Dermis blood vessel endothelial cell (primary cell): ENCODE measurements at places on chromosomes 5 and 9. TPM values are rescaled to one million over a fixed set of nuclear protein-coding genes. Genes with fewer than 3 reads are reported as not detected.

- DNase-seq, result no peak
Observed at GRCh38 chr9:84898188-84898587, 228.7 kb downstream of the NTRK2 start.

DNA sequence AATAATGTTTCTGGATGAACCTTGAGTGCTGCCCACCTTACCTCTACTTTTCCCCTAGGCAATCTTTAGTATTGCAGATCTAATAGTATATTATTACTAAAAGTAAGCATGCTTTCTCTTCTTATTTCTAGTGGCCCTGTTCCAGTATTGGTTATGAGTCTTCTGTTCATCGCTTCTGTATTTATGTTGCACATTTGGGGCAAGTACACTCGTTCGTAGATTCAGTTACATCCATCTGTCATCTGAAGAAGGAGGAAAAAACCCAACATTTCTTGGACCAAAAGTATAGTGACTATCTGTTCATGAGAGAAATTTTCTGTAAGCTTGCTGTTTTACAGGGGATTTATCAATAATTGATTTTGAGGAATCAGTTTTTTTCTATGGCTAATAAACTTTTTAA, 8.1 kb downstream of the SEC61B start:
- DNase-seq, result no peak

DNA sequence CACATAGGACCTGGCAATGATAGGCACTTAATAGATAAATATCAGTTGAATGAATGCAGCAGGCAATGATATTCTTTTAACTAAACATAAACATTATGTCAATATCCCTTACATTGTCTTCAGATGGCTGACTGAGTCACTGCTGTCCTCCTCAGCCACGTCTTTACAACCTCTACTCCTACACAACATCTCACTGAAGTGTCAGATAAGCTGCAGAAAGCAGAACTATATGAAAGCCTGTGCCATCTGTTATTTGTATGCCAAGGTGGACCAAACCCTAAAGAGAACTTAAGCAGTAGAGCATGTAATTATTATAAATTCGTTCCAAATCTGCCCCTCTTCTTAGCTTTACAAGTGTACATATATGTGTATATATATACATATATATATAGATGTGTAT, 271.2 kb downstream of the RASEF start:
- DNase-seq, result no peak

DNA sequence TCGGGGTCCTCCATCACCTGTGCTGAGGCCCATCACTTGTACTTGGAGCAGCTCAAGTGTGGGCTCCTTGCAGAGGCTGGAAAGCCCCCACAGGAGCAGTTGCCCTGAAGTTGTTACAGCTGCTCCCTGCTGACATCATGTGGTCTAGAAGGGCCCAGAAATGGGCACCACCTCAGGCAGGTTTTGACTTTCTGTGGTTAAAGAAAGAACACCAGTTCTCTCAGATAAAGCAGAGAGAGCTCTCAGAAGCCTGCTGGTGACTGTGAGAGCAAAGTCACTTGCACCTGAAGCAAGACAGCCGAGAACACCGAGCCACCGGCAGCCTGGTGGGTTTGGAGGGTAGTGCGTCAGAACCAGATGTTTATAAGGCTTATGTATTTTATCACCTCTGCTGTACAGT, 70.4 kb downstream of the MVB12B start:
- DNase-seq, result no peak

- peak; percentile 84 for DNase-seq
Observed at GRCh38 chr5:72624641-72625236, 117.5 kb upstream of the ZNF366 start.

DNA sequence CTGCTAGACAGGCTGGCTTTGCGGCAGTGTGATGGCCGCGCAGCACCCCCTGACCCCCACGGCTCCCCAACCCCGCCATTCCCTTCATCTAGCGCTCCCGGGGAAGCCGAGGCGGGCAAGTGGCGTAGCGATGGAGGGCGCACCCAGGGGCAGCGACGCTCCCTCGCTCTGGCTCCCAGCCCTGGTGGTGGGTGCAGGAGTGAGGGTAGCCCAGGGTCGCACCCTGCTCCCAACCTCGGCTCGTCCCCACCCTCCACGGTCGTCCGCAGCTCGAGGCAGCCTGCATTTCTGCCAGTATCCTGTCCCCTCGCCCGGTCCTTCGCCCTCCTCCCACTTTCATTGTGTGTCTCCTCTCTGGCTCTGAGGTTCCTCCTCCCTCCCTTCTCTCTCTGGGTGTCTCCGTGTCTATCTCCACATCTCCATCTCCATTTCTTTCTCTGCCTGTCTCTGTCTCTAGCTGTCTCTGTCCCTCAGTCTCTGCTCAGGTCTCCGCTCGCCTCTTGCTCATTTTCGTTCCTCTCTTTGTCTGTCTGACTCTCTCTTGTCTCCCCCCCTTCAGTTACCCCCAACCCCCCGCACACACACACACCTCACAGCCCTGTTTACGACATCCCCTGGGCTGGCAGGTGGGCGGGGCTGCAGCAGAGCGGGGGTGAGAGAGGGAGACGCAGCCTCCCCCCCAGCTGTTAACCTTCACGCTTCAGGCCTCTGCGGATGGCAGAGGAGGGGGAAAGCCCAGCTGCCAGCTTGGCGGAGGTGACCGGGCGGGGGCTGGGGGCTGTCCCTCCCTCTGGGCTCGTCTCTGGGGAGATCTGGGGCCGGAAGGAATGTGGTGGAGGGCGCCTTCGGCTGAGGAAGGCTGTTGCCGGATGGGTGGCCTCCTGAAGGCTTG, 48.7 kb upstream of the PSD2 start:
- no peak for DNase-seq

- no peak for DNase-seq
Observed at GRCh38 chr5:31396611-31397295, 135.1 kb downstream of the DROSHA start.

DNA sequence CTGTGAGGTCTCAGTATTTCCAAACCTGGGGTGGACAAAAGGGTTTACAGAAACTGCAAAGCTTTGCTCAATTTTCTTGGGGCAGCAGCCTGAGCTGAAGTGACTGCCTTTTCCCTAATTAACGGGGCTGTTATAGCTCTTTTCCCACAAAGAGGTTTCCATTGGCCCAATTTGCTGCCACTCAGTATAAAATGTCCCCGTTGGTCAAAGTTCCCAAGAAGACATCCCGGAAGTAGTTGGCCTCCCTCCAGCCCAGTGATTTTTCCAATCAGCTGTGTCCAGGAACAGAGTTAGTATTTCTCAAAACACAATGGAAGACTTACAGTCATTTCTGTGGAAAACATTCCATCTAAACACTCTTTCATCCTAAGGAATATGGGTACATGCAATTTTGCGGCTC, 643.6 kb downstream of the ACTL7B start:
- peak; percentile 23 for DNase-seq

- DNase-seq, result no peak
Observed at GRCh38 chr5:124665035-124665434, 81.4 kb downstream of the ZNF608 start.

DNA sequence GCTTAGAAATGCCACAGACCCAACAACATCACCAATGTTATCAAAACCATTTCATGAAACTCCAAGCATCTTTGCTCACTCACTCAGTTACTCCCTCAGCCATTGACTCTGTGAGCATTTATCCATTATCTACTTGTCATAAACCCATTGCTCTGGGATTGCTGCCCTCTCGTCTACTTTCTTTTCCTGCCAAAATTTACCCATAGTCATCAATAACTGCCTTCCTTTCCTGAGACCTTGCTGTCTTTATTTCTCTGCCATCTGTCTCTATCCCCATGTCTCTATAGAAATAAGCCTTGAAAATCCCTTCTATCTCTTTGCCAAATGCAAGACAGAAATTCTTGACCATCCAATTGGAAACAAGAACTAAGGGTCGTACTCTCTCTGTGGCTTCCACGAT, 26.4 kb upstream of the PUM3 start:
- DNase-seq, result no peak

DNA sequence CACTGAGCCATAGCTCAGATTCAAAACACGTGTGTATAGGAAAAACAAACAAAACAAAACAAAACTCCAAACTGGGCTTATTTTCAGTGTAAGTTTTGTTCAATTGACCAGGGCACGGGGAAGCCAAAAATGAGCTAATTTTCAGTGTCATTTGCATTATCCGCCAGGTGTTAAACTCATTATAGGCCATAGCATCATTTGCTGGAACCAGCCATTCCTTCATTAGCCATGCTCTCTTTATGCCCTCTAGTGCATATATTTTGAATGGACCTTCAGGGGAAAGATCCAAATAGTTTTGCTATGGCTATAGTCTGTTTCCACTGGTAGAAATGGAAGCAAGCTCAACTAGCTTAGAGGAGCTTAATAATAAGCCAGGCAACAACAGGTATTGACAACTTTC, 1205.2 kb upstream of the DMAC1 start:
- no peak for DNase-seq

GRCh38 chr5:65037831-65038815, 269.4 kb downstream of the CWC27 start:
- peak; percentile 75 for DNase-seq

GRCh38 chr5:42157215-42157614, 232.1 kb downstream of the FBXO4 start:
- DNase-seq, result no peak

- DNase-seq, result no peak
Observed at GRCh38 chr5:66728049-66728448, 131.9 kb downstream of the MAST4 start.

GRCh38 chr5:41695920-41696582, 174.2 kb downstream of the OXCT1 start:
- peak; percentile 17 for DNase-seq

GRCh38 chr5:142900927-142901326, 130.8 kb downstream of the ARHGAP26 start:
- no peak for DNase-seq

DNA sequence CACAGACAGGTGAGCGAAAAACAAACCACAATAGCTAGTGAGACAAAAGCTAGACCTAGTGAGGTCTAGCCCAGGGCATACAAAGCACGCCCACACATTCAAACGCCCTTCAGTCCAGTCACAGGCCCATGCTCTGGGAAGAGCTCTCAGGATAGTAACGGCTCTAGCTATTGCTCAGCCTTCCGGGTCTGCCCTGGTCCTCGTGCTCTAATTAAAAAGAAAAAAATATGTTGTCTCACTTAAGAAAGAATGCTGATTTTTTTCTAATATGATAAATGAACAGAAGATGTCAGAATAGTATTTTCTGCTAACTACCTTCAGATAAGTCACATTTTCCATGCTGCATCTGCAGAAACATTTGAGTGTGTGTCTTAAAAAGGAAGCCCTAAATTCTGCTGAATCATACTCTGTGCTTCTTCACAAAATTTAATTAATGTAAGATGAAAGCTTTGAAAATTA, 94.5 kb downstream of the PLPP1 start:
- peak; percentile 44 for DNase-seq

- DNase-seq, result no peak
Observed at GRCh38 chr9:98896632-98897031, 47.1 kb upstream of the COL15A1 start.

GRCh38 chr9:117678871-117679270, 25.3 kb upstream of the TLR4 start:
- DNase-seq, result peak; percentile 78

DNA sequence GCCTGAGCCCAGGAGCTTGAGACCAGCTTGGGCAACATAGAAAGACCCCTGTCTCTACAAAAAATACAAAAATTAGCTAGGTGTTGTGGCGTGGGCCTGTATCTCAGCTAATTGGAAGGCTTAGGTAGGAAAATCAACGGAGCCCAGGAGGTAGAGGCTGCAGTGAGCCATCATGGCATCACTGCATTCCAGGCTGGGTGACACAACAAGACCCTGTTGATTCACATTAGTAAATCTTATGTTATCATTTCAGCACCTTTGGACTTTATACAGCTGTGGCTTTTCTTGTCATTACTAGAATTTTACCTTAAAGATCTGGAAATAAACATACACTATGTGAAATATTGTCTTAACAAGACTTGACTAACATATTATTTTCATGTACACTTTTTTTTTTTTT, 185.0 kb downstream of the ZNF608 start:
- no peak for DNase-seq

NUDT2 gene
- total RNA-seq, result 24.7 and 61.9 TPM in 2 replicates

NOL6 gene
- total RNA-seq, result 15.5 and 30.2 TPM in 2 replicates

PCDHB14 gene
- 0.98 and 1.0 TPM in 2 replicates for total RNA-seq

PCDHGA2 gene
- total RNA-seq, result 1.4 TPM in 2 replicates

PCDHGA7 gene
- total RNA-seq, result 1.0 and 1.3 TPM in 2 replicates

SPINK7 gene
- total RNA-seq, result not detected in 2 replicates

PCSK1 gene
- total RNA-seq, result 0.51 TPM in 2 replicates

RXFP3 gene
- not detected in 2 replicates for total RNA-seq
